ENCODE measurements at places on chromosomes 3 and 15.
A peak's percentile ranks its signal among the peaks of the same experiment; 100 is the strongest.

- no peak for DNase-seq
Measured at GRCh38 chr3:108394016-108394415, 97.7 kb downstream of the HHLA2 start.

DNA sequence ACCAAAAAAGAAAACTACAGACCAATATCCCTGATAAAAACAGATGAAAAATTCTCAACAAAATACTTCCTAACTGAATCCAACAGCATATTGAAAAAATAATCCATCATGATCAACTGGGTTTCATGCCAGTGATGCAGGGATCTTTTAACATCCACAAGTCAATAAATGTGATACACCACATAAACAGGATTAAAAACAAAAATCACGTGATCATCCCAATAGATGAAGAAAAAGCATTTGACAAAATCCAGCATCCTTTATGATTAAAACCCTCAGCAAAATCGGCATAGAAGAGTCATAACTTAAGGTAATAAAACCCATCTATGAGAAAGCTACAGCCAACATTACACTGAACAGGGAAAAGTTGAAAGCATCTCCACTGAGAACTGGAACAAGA is 107.5 kb downstream of the DCLK3 start:
- DNase-seq, result no peak

- no peak for DNase-seq
Measured at GRCh38 chr15:94230431-94230882, 904 bp upstream of the MCTP2 start.

DNA sequence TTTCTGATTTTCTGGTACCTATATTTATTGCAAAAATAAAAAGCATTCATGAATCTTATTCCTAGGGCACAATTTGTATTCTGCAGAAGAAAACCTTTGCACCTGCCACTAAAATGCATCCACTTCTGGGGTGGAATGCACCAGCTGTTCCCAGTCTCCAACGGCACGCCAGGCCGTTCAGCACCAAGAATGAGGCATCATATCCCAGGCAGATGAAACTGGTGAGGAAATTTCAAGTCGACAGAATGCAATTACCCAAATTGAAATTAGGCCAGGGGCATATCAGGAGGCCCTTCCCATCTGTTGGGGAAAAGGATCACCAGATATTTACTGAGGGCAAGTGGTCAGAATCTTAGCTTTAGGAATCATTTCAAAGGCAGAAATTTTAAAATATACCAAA is 13.6 kb upstream of the RBMS3 start:
- DNase-seq, result no peak

- no peak for DNase-seq
Measured at GRCh38 chr3:122025296-122025695, 3.2 kb upstream of the ILDR1 start.

GRCh38 chr15:93035953-93036810 is 52.8 kb downstream of the RGMA start:
- peak; percentile 35 for DNase-seq

GRCh38 chr3:54951405-54951804 is 23.5 kb upstream of the LRTM1 start:
- no peak for DNase-seq

DNA sequence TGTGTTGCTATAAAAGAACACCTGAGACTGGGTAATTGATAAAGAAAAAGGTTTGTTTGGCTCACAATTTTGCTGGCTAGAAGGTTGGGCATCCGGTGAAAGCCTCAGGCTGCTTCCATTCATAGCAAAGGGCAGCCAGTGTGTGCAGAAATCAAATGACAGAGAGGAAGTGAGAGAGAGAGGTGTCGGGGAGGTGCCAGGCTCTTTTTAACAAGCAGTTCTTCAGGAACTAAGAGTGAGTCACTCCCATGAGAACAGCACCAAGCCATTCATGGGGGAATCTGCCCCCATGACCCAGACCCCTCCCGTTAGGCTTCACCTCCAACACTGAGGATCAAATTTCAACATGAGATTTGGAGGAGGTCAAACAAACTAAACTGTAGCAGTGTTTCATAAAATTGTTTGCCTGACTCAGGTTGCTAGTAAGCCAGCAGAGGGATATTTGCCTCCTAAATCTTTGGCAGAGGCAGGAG is 4.5 kb upstream of the PARP15 start:
- DNase-seq, result no peak

DNA sequence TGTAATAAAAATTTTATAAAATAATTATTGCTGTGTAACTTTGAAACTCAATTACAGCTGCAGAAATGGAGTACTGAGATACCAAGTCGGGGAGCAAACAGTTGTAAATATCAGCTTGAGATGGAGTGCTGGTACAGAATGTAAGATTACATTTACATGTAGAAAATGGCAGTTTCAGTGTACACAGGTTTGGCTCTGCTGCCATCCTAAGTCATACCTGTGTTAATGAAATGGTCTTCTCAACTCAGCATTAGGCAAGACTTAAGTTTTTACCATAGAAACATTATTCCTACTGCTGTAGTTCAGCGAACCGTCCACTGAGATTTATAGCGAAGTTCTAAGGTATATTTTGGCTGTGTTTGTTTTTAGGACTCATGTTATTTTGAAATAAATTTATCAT is 110.1 kb upstream of the TBL1XR1 start:
- DNase-seq, result no peak

GRCh38 chr3:110731148-110731547 is 340.5 kb upstream of the NECTIN3 start:
- no peak for DNase-seq

- no peak for DNase-seq
Measured at GRCh38 chr3:58307639-58308215, 1.4 kb downstream of the HTD2 start.

DNA sequence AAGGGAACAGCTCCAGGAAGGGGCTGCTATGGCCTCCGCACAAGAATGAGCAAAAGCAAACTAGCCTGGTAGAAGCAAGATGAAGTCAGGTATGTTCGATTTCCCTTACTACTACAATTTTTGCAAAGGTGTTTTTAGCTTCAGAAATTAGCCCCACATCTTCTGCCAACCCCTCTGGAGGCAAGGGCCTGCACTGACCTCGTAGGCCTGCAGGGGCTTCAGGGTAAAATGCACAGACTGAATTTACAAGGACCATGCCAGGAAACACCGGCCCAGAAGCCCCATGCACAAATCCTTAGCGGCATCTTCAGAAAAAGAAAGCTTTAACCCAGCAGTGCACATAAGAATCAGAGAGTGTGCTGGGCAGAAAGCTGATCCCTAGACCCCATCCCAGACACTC is 53.0 kb downstream of the SLC6A1 start:
- DNase-seq, result no peak

GRCh38 chr15:25770031-25770430 is 93.1 kb downstream of the ATP10A start:
- DNase-seq, result no peak

DNA sequence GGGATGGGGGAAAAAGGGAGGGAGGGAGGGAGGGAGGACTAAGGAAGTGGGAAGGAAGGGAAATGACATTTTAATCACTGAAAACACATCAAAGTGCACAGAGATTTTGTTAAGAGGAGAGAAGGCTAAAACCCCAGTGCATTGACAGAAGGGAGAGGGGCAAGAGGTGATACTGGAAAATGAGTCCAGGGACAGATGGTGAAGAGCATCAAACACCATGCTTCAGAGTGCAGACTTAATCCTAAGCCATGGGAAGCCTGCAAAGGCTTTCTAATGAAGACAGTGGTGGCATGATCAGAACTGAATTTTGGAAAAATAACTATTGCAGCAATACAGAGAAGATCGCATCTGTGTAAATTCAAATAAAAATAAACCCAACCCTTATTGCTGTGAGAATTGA is 41.8 kb downstream of the HGD start:
- DNase-seq, result no peak

- no peak for DNase-seq
Measured at GRCh38 chr15:85456798-85457197, 76.4 kb downstream of the AKAP13 start.

DNA sequence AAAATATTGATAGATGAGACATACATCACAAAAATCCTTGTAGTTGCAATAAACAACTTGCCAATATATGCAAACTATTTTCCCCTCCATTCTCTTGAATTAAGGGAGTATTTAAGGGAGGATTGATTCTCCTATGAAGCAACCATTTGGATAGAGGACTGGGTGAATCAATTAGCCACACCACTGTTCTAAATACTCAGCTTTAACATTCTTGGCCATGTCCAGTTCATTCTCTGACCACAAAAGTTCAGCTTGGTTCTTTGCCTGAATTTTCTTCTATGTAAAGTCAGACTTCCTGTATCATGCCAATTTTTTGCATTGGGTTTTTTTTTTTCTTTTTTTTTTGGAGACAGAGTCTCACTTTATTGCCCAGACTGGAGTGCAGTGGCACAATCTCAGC is 15.8 kb upstream of the SEC11A start:
- DNase-seq, result no peak

GRCh38 chr3:126184465-126185000 is 4.1 kb upstream of the ALDH1L1 start:
- no peak for DNase-seq

DNA sequence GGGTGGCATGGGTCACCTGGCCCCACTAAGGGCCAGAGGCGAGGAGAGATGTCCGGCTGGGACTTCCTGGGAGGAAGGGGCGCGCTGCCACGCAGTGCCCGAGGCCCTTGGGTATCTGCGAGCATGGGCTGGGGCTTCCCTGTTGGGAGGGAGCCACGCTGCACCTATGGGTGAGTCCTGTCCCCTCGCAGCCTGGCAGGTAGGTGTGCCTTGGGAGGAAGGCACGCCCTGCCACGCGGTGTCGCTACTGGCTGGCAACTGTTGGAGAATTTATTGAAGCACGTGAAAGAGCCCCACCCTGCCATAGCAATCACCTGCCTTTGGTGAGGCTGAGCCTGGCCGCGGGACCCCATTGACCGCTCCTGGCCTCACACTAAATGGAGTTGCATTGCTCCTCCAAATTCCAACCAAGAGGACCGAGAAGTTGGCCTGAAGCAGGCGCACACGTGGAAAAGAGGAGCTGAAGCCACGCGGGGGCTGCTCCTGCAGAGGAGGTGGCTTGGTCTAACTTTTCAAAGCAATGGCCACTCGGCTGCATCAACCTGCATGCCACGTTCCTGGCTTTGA is 134.2 kb downstream of the TJP1 start:
- DNase-seq, result no peak

DNA sequence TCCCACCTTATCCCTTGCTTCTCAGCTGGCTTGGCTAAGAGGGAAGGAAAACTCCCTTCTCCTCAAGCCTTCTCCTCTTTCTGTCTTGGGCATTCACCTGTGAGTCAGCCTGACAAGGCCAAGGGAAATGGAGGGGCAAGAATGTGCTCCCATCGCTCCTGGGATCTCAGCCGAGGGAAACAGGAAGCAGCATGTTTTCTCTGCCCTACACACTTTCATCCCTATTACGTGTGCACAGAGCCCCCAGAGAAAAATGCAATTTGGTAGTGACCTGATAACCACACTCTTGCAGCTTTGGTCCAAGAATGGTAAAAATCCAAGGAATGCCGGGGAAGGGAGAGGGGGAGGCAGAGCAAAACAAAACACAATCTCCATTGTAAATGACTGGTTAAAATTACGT is 32.9 kb upstream of the MTMR10 start:
- no peak for DNase-seq

GRCh38 chr3:54206874-54207273 is 84.5 kb downstream of the CACNA2D3 start:
- DNase-seq, result no peak

GRCh38 chr3:127194601-127195187 is 1.8 kb downstream of the PRR23E start:
- DNase-seq, result no peak

DNA sequence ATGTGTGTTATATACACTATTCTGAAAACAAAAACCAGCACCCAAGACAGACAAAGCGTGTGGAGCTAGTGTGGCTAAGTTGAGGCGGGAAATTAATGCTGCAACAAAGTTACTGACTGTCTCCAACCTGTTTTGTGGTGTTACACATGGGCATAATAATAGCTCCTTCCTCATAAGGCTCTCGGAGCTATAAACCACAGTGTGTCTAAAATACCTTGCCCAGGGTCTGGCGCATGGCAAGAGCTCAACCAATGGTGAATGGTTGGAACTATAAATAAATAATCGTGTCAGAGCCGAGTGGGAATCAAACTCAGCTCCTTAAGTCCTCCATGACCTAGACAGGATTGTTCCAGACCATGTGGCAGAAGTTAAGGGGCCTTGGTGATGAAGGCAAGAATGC is 35.9 kb upstream of the TFRC start:
- no peak for DNase-seq

- no peak for DNase-seq
Measured at GRCh38 chr3:11143476-11143875, 10.8 kb upstream of the HRH1 start.

All from activated CD4-positive, alpha-beta T cell treated with anti-CD3 and anti-CD28 coated beads, Interleukin-2, amount 50 U/mL, for 24 hours (primary cell).